Mammary epithelial cell (primary cell): ENCODE measurements at places on chromosomes 1 and 21.

GRCh38 chr1:100782473-100783039 lies 63.0 kb downstream of the VCAM1 start:
- DNase-seq = no peak

GRCh38 chr1:56064705-56065104 lies 514.7 kb downstream of the PLPP3 start:
- DNase-seq = peak; percentile 93

- DNase-seq = peak; percentile 27
Measured at GRCh38 chr1:203072911-203073310, 12.9 kb downstream of the MYOG start.

GRCh38 chr1:55217226-55217986 lies 2.2 kb upstream of the USP24 start:
- DNase-seq = no peak

- no peak for DNase-seq
Measured at GRCh38 chr1:226474041-226474440, 66.1 kb upstream of the PARP1 start.

DNA sequence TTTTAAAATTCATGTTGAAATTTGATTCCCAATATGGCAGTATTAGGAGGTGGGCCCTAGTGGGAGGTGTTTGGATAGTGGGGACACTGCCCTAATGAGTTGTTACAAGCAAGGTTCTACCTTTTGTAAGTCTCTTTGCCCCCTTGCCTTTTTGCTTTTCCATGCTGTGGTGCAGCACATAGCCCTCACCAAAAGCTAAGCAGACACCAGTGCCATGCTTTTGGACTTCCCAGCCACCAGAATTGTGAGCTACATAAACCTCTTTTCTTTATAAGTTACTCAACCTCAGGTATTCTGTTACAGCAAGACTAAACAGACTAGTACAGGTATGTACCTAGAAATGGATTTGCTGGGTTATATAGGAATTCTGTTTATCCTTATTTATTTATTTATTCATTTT lies 13.7 kb downstream of the ZMYM4 start:
- DNase-seq = no peak

DNA sequence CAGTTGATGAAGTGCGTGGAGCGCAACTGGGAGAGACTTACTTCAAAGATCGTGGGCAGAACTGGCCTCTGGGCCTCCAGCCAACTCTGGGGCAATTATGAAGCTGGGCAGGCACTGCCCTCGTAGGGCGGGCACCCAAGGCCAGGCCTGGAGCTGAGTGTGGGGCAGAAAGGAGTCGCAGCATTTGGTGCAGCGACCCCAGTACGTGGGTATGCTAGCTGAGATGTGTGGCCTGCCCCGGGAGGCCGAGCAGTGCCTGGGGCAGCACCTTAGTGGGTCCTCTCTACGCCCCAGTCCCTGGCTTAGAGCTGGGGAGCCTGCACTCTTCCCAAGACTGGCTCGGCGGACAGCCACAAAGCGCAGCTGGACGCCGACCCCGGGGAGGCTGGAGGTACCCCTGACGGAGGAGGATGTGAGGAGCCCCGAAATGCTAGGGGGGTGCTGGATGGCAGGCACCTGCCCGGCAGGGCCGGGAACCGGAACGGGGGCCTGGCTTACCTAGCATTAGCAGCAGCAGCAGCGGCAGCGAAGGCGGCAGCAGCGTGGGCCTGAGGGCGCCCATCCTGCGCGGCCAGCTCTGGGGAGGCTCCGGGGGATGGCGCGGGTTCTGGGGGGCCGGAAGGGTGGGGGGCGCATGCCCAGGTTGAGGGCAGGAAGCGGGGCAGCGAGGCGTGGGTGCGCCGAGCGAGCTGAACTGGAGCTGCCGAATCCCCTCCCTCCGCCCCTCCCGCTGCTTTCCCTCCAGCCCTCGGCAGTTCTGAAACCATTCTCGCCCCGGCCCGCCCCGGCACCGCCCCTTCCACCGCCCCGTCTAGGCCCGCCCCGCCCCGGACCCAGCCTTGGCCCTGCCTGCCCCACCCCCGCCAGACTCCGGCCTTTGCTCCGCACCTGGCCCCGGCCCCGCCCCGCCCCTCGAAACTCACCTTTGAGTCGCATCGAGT lies at the start of gene IGSF8:
Gene IGSF8, minus strand, starts transcription at position 709 of the 941 bp plus-strand sequence. Its CDS starts 147 bp downstream, at position 562.
- DNase-seq = peak; percentile 79

DNA sequence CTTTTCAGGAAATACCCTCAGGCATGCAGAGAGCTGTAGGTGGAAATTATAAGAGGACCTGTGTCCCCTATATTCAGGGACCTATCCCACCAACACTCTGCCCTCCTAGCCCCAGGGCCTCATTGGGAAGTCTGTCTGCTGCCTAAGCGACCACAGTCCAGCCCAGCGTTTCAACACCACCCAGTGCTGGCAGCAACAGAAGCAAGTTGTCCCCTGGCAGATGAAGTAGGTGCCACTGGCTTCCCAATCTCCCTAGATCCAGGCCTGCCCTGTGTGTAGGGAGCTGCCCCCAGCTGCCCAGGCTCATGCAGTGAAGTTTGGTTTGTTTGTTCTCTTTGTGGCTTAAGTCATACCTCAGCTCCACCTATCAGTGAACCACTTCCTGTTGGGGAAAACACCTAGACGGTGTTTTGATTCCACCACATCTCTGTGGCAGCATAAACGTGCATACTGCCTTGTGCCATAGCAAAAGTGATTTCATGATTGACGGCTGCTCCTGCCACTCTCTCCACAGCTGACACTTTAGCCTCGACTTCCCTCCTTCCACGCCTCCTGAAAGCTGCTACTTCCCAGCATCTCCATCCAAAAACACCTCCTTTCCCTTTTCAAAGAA lies 8.1 kb upstream of the LEFTY1 start:
- DNase-seq = peak; percentile 90

DNA sequence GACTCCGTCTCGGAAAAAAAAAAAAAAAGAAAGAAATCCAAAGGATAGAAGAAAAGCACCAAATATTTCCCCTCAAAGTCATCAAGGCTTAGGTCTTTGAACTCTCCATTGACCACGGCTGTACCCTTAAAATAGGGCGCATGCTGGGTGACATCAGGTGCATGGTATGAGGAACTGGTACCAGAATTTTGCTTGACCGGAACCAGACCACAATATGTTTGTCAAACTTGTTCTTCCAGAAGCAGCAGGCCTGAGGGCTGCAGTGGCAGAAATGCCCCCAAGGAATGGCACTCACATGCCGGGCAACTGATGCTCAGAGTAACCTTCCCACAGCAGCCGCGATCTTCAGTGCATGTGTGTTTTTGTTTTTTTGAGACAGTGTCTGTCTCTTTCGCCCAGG lies 21.0 kb downstream of the RCC1 start:
- peak; percentile 56 for DNase-seq

GRCh38 chr1:8015036-8015808 lies 10.9 kb downstream of the ERRFI1 start:
- peak; percentile 78 for DNase-seq

GRCh38 chr1:25744636-25745425 lies 55.2 kb upstream of the SELENON start:
- DNase-seq = no peak

- DNase-seq = peak; percentile 32
Measured at GRCh38 chr1:206738370-206739366, 31.9 kb upstream of the IL19 start.

DNA sequence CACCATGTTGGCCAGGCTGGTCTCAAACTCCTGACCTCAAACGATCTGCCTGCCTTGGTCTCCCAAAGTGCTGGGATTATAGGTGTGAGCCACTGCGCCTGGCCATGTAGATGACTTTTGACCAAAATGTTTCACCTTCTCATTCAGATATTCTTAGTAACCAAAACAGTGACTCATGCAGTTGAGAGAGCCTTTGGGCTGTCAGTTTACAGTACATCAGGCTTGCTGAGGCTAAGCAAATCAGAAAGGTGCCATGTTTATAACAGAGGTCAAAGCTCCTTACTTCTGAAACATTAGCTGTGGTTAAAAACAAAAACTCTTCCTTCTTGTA lies 21.0 kb downstream of the CNIH4 start:
- DNase-seq = peak; percentile 65

DNA sequence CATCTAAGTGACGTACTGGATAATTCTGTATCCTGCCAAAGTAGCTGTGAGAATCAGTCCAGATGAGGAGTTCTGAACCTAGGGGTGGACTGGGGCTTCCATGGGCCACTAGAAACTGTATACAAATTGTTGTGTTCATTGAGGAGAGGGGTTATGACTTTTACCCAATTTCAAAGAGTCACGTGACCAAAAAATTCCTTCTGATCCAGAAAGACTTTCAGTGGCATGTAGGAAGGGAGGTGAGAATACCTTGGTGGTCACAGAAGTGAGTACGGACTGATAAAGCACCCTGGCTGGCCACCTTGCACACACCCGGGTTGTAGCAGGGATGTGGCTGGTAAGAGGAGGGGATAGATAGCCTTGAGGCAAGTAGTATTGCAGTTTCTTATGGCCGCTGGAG lies 60.4 kb downstream of the BCAR3 start:
- DNase-seq = no peak

DNA sequence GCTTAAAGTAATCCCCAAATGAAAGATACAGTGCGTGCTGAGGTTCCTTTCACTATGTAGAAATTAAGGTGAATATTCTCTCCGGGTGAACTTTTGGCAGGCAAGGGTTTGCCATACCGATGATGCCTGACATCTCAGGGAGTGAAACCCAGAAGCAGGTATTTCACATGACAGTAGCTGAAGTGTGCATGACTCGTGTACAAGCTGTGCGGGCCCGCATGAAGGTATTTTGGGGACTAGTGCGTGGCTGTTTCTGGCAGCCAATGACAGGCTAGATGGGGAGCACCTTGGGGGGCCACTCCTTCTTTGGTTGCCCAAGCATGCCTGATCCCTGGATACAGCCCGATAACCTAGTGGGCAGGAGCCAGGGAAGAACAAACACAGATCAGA lies 569.0 kb downstream of the SMYD3 start:
- DNase-seq = no peak

- DNase-seq = peak; percentile 17
Measured at GRCh38 chr1:45348020-45348419, 7.8 kb upstream of the MUTYH start.

GRCh38 chr1:31585736-31586365 lies 9.5 kb downstream of the TINAGL1 start:
- no peak for DNase-seq

GRCh38 chr21:38323721-38324531 lies 67.1 kb downstream of the KCNJ15 start:
- DNase-seq = peak; percentile 97

GRCh38 chr1:21724098-21724497 lies 54.9 kb upstream of the RAP1GAP start:
- DNase-seq = no peak

- no peak for DNase-seq
Measured at GRCh38 chr1:229027622-229028182, 243.2 kb upstream of the RAB4A start.

GRCh38 chr1:164675342-164675904 lies 116.4 kb downstream of the PBX1 start:
- peak; percentile 58 for DNase-seq

DNA sequence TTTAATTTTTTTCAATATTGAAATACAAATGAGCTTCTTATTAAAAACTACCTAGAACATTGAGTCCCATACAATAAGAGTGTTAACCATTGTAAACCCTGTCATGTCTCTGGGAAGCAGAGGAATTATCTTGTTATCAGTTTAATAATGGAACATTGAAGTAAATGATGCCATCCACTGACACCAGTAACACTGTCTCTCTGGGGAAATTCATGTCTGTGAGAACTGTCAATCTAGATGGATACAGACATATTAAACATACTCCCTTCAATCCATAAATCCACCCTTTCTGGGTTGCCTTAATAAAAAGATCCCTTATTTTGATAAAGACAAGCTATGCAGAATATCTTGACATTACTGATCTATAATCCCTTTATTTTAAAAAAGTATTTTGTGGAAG lies 503.2 kb downstream of the DPYD start:
- no peak for DNase-seq

DNA sequence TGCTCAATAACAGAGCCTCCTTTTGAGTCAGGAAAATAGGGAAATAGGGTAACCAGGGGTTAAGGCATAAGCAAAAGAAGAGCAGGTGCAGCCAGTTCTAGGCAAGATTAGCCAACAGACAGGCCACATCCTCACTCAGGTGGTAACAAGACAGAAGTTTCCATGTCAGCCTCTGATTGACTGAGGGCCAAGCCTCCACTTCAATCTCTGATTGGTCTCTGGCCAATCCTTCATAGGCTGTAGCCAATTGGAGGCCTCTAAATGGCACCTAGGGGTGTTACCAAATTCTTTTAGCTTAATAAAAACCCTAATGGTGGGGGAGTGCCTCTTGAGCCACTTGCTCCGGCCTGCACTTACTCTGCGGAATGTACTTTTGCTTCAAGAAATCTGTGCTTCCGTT lies 37.2 kb downstream of the LACTBL1 start:
- DNase-seq = no peak

- DNase-seq = peak; percentile 95
Measured at GRCh38 chr1:42940851-42941639, 17.6 kb downstream of the SLC2A1 start.

DNA sequence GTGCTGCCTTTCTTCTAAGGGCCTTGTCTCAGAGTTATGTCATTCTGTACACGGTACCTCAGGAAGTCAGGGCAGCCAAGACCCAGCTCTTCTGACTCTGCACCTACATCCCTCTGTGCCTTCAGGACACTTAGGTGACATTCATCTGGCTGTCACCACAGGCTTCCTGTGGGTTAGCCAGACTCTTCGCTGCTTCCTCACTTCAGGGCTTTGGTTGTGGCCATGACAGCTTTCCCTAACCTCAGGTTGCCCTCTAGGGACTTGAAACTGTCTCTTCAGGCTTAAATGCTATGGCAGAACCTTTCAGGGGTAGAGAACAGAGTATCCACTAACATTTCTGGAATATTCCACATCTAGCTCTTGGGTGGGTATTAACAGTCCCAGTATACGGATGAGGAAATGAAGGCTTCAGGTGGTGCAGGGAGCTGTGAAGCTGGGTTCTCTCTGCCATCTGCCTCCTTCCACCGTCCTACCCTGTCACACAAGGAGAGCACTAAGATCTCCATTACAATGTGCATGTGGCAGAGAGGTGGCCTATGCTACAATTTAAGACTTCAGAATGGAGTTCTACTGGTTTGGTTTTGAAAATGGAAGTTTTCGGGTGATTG lies 9.9 kb downstream of the TSSK3 start:
- no peak for DNase-seq

DNA sequence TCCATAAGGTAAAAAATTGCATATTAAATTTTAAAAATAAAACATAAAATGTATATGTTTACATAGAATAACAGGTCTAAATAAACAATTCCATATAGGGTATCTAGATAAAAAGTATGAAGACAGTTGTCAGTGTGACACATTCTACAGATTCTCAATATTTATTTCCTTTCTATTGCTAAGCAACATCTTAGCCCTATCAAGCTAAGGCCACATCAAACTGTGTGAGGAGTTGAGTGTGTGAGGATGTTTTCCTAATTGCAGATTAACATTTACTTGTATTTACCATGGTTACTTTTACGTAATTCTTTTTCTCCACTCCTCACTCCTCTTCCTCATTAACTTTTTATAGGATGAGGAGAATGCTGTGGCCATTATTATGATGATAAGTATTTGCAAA lies 41.9 kb upstream of the MCOLN3 start:
- DNase-seq = no peak
